ENCODE measurements at places on chromosomes 16 and 17.

DNA sequence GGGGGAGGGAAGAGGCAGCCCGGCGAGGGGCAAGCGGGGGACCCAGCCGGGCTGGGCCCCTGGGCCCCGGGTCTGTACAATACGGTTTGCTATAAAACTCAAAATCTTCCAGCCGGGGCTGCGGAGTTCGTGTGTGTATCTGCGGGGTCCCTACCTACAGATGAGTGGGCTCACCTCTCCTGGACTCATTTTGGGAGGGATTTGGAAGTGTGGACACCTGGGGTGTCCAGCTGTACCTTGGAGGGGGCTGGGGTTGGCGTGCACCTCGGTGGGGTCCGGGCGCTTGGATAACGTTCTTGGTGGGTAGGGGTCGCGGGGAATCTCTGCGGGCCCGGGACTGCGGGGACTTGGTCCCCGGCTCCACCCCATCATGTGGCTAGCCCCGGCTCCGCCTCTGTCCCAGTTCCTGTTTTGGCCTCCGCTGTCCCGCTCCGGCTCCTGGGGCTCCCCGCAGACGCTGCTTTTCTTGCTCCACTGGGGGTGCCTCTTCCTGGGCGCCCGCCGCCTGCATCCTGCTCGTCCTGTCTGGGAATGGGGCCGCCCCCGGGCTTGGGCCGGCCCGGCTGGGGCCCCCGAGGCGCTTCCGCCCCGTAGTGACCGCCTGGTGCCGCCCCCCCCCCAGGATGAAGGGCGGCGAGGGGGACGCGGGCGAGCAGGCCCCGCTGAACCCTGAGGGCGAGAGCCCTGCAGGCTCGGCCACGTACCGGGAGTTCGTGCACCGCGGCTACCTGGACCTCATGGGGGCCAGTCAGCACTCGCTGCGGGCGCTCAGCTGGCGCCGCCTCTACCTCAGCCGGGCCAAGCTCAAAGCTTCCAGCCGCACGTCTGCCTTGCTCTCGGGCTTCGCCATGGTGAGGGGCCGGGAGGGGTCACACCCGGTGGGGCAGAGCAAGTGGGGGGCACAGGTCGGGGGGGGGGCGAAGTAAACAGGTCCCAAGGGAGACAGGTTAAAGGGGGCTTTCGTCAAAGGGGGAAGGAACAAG, at the start of gene ORAI3:
TSS of gene ORAI3 (plus strand) at position 402 of the 983 bp plus-strand sequence. CDS start at position 624, 222 bp downstream.
- no peak for DNase-seq

DNA sequence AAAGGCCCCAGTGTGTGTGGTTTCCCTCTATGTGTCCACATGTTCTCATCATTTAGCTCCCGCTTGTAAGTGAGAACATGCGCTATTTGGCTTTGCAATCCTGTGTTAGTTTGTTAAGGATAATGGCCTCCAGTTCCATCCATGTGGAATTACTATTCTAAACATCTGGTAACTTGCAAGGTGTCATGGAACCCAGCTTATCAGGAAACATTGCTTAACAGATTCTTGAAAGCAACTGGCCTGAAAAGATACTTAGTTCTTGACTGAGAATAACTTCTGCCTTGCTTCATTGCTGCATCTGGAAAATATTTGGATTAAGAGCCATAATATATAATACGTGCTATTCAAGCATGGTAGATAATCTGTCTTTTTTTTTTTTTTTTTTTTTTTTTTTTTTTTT, 27.8 kb downstream of the PAFAH1B1 start:
- no peak for DNase-seq

DNA sequence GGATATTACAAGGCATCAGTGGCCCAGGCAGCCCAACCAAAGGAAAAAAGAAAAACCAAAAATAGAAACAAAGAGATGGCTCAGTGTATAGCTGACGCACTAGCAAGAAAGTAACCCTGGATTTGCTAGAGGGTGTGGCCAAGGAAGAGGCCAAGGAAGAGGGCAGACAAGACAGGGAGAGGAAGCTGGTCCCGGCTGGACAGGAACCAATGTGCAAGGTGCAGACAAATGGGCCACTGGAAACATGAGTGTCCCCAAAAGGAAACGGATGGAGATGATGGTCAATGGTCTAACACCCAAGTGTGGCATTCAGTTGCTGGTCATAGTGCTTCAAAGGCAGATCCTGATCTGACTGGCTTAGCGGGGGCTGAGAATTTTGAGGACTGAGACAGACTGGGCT, 10.7 kb downstream of the POLR3K start:
- no peak for DNase-seq

DNA sequence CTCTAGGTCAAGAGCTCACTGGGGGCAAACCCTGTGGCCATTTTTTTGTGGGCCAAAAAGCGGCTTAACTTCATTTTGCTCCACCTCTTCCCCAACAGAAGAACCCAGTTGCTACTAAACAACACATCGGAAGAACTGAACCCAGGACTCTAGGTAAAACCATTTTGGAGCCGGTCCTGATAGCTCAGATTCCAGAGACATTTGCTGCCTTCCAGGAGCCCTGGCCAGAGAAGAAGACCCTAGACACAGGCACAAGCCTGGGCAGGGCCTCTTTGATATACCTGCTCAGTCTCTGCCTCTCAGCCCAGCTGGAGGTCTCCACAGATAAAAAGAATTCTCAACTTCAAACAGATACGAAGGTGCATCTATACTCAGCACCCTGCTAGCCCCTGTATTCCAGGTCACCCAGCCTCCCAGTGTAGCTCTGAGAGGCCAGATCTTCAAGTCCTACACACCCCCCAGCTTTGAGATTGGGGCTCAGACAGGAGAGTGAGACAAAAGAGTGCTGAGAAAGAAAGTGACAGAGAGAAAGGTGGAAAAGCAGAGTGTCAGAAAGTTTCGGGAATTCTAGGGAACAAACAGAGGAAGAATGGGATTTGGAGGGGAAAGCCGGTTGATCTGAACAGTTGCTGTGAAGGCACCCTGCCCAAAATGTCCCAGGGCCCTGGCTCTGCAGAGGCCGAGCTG, 6.6 kb upstream of the HOXB9 start:
- DNase-seq = no peak

- DNase-seq = no peak
Measured at GRCh38 chr17:12230481-12231354, 210.0 kb downstream of the MAP2K4 start.

GRCh38 chr17:47013341-47013740, 34.3 kb upstream of the RPRML start:
- no peak for DNase-seq

DNA sequence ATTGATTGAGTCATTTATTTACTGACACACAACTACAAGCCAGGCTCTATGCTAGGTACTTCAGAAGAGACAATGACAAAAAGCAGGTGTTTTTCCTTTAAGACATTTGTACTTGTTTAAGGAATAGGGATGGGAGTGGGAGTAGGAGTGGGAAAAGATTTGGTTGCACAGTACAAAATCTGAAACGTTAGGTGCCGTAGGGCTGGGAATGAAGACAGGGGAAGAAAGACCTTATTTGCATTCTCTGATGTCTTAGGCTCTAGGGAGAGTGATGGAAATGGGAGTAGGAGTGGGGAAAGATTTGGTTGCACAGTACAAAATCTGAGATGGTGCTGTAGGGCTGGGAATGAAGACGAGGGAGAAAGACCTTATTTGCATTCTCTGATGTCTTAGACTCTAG, 28.7 kb upstream of the OR4D1 start:
- DNase-seq = no peak

DNA sequence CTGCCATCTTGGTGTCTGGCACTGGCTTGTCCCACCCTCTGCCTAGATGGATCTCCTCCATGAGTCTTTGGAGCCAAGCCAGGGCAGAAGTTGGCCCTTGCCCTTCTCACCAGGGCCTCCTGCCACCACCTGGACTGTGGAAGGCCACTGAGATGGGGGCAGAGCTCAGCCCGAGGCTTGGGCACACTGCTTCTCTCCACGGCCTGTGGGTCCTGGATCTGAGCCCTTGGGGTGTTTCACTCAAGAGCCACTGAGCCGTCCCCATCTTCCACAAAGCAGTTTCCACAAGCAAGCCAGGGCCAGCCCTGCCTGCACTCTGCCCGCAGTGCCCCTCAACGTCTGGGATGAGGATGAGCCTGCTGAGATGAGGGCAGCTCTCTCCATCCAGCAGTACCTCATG, 16.7 kb upstream of the CD300A start:
- DNase-seq = no peak

DNA sequence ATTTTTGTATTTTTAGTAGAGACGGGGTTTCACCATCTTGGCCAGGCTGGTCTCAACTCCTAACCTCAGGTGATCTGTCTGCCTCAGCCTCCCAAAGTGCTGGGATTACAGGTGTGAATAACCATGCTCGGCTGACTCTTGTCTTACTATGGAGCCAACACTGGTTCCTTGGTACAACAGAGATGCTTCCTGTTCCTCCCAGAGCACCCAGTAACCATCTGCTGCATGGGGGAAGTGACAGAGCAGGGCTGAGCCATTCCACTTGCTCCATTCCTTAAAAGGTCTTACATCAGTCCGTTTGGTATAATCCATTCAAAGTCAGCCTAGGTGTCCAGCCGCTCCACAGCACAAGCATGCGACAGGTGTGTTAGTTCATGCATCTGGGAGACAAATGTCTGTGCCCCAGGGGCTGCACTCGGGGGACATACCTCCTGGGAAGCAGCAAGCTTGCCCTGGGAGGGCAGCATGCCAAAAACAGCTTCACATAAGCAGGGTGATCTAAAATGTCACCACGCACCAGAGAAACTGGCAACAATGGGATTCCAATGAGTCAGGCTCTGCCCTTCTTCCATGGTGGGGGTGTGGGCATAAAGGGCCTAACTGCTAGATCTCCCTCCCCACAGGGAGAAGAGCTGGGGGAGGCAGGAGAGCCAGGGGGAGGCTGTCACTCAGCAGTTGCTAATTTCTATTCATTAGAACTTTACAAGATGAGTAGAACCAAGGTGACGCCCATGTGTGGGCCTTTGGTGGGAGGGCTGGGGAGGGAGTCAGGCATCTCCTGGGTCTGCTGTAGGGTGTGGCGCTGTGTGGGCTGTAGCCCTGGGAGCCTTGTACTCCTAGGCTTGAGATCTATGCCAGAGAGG, 35.5 kb downstream of the PIPOX start:
- no peak for DNase-seq

- DNase-seq = no peak
Measured at GRCh38 chr16:75529959-75530358, 5.9 kb downstream of the CHST5 start.

GRCh38 chr17:79392598-79392997, 218.3 kb downstream of the RBFOX3 start:
- no peak for DNase-seq

GRCh38 chr16:3015865-3016521, 2.0 kb downstream of the CLDN6 start:
- no peak for DNase-seq

GRCh38 chr17:72622661-72623433, 469.6 kb downstream of the SLC39A11 start:
- no peak for DNase-seq

DNA sequence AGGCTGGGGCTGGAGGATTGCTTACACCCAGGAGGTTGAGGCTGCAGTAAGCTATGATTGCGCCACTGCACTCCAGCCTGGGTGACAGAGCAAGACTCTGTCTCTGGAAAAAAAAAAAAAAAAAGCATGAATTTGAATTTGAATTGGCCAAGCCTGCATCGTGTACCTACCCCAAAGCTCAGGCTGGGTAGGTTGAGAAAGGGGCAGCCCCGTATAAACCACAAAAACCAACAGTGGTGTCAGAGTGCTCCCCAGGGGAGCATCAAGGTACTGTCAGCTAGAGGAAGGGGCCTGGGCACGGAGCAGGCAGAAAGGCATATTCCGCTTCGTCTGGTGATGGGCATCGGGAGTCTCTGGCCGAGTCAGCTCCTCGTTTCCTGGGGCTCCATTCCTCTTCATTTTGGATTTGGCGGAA, 40.9 kb downstream of the RAP1GAP2 start:
- DNase-seq = no peak

GRCh38 chr17:52106638-52107261, 51.8 kb downstream of the CA10 start:
- DNase-seq = no peak

- no peak for DNase-seq
Measured at GRCh38 chr16:1174477-1175357, 21.8 kb downstream of the CACNA1H start.

- no peak for DNase-seq
Measured at GRCh38 chr17:4093456-4093855, 49.4 kb downstream of the ZZEF1 start.
